ENCODE measurements at places on chromosomes 2 and 18.

DNA sequence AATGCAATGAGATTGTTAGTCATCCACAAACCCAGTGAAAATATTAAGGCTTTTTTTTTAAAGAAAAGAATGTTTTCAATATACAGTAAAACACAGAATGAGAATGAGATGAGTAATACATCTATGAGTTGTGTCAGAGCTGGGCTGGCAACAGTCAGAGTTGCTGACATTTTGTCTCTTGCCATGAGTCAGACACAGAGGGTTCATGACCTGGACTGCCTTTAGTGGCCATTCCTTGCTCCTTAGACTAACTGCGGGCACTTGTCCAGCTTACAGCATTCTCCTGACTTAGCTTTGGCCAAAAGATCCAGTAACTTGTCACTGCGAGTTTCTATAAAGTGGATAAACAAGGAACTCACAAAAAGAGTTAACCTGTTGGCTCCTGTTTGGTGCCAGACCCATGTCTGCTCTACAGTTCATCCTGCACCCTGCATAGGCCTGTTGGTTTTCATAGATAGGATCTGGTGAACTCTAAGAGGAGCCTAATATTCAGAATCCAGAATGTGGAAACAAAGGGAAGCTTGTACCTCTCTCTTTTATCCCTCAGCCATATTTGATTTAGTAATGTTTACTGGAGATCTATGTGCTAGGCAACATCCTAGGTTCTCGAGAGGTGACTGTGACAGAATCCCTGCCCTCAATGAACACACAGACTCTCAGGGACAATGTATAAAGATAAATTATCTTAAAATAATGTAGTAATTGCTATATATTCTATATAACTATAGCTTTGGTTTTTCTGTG is 391.5 kb upstream of the VWC2L start:
- no peak for DNase-seq

GRCh38 chr2:134402410-134402809 is 148.5 kb downstream of the MGAT5 start:
- DNase-seq, result no peak

GRCh38 chr18:911486-911885 is 6.8 kb downstream of the ADCYAP1 start:
- no peak for DNase-seq

DNA sequence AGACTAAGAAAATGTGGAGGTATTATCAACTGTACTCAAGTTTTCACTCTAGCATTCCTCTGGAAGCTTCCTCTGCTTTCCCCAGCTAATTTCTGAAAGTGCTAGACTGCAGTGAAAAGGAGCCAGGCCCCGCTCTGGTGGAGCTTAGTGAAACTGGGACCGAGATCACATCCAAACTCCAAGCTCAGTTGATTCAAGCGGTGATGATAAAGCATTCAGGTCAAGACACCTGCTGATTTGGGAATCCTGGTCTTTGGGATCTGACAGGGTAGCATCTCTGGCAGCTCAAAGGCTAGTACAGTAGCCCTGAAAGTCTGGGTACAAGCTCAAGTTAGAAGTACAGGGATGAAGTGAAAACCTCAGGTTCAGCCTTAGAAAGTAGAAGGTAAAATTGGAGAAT is 120.2 kb upstream of the CRIM1 start:
- no peak for DNase-seq

- DNase-seq, result no peak
Observed at GRCh38 chr2:96176661-96177060, 31.4 kb upstream of the DUSP2 start.

DNA sequence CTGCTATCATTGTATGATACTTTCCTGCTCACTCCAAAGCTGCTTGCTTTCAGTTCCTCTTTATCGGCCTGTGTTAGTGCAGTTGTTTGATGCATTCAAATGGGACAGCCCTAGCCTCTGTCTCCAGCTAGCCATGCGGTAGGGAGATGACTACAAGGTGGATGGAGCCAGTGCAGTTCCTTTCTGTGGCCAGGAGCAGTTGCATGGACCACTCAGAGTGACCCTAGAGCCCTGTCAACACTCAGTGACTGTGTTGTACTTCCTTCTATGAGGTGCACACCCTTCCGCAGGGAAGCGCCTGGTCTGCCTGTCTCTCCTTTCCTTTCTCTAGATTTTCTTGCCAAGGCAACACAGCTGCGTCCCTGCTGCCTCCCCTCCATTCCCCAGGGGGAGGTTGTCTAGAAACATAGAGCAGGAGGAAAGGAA is 33.8 kb downstream of the KCNS3 start:
- DNase-seq, result no peak

- DNase-seq, result no peak
Observed at GRCh38 chr2:212595036-212595654, 56.5 kb upstream of the ERBB4 start.

GRCh38 chr18:49910019-49910418 is 96.7 kb upstream of the ACAA2 start:
- DNase-seq, result no peak

DNA sequence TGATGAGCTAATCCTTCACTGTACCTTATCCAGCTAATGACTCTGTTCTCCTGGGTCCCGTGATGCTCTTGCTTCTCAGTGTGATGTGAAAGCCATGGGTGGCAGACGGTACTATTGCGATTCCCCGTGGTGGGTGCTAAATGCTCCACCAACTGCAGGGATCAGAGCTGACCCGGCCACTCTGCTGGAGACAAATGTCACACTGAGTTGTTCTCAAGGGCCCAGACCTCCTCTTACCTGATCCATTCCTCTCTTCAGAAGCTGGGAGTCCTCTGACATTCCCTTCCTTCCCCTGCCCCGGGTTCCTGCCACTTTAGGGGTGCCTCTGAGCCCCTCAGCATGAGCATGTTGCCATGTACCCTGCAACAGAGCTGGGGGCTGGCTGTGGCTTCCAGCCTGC is 105.1 kb downstream of the MAPK4 start:
- DNase-seq, result no peak

GRCh38 chr2:28469947-28470535 is 25.8 kb upstream of the PLB1 start:
- DNase-seq, result no peak

DNA sequence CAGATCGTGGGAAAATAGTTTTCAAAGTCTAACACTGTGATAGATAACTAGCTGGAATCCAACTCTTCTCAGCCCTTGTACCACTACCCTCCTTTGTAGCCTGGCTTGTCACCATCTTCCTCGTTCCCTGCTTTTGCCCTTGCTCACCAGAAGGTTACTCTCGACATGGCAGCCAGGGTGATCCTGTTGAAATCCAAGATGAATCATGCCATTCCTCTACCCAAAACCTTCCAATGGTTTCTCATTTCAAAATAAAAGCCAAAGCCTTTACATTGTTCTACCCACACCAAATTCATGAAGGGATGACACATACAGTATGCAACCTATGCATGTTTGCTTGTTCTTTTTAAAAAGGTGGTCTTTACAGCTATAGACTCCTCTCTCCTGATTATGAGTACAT is 45.7 kb downstream of the STAT4 start:
- no peak for DNase-seq

DNA sequence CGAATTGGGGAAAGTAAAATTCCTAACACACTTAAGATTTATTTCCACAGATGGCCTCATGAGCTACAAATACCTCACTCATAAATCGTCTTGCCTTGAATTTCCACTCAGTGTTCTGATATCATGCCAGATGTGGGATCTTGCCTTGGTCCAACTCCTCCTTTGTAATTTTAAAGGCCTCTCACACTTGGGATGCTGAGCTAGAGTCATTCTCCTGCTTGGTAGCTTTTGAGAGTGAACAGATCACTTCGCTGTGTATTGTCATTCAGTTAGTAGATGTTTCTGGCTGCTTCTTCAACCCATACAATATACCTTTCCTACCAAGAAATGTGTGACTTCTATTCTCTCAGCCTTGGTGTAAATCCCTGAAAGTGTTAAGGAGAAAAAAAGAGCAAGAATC is 309.2 kb downstream of the NRXN1 start:
- no peak for DNase-seq

All from cerebellar nuclear complex (tissue), 1 donor.